ENCODE measurements at places on chromosomes 6 and 20.

DNA sequence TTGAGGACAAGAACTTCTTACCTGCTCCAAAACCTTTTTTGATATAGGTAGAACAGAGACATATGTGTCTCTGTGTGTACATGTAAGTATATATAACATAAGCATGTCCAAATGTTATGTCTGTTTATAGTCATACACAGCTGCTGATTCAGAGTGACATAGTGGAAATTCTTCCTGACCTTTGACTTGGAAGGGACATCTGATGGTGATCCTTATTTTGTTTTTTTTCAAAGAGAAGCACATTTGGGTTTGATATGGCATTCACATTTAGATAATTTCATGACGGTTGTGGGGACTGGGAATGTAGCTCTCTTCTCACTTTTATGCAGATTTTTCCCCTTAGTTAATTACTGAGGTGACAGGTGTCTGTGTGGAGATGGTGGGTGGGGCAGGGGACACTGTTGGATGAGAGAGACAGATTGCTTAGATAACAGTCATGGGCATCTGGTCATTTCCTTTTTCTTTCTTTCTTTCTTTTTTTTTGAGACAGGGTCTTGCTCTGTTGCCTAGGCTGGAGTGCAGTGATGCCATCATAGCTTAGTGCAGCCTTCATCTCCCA, 39.0 kb downstream of the FARS2 start:
- peak; percentile 5 for DNase-seq

DNA sequence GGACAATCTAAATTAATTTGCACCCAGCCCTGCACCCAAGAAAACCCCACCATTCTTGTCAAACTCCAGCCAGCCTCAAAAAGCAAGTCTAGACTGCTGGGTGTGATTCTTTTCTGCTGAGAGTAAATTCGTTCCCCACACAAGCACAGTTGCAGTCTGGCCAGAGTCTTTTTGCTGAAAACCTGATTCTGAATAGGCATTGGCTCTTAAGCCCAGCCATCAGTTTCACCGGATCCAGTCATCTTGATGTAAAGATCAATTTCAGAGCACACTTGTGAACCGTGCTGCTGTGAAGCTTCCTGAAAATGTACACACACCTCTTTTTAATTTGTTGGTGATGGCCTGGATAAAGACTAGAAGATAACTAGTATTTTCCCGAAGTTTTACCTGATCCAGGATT, 159.4 kb upstream of the GGTLC1 start:
- no peak for DNase-seq

GRCh38 chr6:25061289-25061936, 125.7 kb upstream of the RIPOR2 start:
- no peak for DNase-seq

GRCh38 chr20:40438161-40438830, 250.7 kb downstream of the MAFB start:
- DNase-seq, result no peak

GRCh38 chr6:55212156-55212555, 37.8 kb downstream of the HCRTR2 start:
- no peak for DNase-seq

DNA sequence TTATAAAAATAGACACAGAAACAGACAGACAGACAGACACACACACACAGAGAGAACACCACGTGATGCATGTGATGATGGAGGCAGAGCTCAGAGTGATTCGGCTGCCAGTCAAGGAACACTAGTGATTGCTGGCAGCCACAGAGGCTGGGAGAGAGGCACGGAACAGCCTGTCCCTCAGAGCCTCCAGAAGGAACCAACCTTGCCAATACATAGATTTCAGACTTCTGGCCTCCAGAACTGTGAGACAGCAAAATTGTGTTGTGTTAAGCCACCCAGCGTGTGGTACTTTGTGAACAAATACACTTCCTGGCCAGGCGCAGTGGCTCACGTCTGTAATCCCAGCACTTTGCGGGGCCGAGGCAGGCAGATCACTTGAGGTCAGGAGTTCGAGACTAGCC, 9.5 kb upstream of the PARD6B start:
- no peak for DNase-seq

GRCh38 chr20:36644032-36644705, 1.8 kb downstream of the SLA2 start:
- no peak for DNase-seq

GRCh38 chr6:7825986-7826385, 84.6 kb downstream of the TXNDC5 start:
- DNase-seq, result no peak

DNA sequence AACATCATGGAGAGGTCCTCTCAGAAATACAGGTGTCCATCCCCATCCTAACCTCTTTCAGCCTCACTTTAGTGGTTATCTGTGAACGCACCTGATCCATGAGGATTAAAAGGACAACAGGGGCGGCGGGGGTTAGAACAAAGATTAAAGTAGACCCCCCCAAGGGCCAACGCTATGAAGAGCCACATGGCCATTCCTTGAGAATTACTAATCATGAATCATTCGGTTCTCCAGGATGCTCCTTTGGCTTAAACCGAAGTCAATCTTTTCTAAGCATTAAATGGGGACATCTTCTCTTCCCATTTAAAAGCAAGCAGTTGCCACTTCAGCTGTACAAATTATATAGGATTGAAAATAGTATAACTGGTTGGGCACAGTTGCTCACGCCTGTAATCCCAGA, 212.4 kb downstream of the GMPR start:
- no peak for DNase-seq

DNA sequence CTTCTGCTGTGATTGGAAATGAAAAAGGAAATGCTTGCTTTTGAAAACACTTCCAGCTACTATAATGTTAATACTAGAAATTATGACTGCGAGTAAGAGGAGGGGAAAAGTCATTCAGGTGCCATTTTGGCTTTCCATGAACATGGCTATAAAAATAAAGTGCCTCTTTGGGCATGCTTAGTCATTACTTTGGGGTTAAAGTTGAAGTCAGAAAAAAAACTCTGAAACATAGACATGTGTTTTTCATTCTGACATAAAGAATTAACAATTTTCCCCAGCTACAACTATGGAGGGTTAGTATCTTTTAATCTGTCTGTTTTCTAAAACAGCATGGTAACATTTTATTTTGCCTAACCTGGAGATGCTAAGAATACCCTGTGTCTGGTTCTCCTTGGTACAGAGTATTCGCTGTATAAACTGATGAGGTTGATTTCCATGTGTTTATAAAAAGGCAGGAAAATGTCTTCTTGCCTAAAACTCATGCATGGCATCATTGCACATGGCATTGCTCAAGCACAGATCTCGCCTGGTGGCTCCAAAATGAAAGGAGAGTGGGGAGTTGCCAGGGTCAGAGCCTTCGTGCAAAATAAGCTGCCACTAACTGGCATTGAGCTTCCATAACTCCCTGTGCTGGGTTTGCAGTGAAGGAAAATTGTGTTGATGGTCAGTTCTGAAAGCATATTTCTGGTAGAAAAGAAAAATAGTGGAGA, 188.9 kb downstream of the KCNQ5 start:
- DNase-seq, result no peak

DNA sequence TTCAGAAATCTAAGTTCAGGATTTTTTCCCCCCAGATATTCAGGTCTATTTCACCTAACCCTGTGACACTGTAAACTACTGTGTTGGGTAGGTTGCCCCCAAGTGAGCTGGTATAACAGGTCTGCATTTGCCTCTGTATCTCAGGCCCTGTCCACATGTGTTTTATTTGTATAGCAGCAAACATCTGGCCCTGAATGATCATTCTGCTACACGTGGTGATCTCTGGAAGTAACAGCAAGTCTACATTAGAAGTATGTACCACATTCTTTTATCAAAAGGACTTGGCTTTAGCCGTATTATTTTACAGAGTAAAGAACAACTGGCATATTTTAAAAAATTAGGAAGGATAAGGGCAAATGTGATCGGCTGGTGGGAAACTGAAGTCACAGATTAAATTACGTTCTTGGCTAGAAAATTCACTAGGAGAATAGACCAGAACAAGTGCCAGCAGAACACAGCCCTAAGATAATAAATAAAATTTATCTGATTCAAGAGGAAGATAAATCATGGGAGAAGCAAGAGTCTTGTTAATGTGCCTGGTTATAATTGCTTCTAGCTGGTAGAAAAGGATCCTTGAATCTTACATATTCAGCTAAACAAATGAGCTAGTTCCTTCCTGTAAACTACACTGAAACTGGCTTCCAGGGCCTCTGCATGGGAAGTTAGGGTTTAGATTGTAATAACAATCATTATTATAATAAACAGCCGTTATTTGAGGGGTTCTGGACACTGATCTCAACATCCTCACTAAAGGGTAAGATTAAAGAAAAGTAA, 192.1 kb downstream of the SAMD5 start:
- no peak for DNase-seq

DNA sequence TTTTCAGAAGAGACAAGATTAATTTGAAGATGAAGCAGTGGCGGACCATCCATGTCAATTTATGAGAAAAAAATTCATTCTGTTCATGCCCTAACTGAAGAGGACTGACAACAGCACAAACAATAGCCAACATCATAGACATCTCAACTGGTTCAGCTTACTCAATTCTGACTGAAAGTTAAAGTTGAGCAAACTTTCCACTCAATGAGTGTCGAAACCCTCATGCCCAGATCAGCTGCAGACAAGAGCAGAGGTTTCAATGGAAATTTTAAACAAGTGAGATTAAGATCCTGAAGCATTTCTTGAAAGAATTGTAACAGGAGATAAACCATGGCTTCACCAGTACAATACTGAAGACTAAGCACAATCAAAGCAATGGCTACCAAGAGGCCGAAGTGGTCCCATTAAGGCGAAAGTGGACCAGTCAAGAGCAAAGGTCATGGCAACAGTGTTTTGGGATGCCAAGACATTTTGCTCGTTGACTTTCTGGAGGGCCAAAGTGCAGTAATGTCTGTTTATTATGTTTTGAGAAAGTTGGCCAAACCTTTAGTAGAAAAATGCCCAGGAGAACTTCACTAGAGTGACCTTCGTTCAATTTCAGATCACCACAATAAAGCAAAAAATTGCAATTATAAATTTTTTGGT, 6.1 kb upstream of the SFT2D1 start:
- peak; percentile 66 for DNase-seq

GRCh38 chr6:38567436-38567835, 72.3 kb downstream of the BTBD9 start:
- peak; percentile 7 for DNase-seq

GRCh38 chr6:124963416-124963785, 1.2 kb downstream of the RNF217 start:
- DNase-seq, result peak; percentile 28

GRCh38 chr20:52405417-52405816, 213.8 kb upstream of the ZFP64 start:
- peak; percentile 58 for DNase-seq

DNA sequence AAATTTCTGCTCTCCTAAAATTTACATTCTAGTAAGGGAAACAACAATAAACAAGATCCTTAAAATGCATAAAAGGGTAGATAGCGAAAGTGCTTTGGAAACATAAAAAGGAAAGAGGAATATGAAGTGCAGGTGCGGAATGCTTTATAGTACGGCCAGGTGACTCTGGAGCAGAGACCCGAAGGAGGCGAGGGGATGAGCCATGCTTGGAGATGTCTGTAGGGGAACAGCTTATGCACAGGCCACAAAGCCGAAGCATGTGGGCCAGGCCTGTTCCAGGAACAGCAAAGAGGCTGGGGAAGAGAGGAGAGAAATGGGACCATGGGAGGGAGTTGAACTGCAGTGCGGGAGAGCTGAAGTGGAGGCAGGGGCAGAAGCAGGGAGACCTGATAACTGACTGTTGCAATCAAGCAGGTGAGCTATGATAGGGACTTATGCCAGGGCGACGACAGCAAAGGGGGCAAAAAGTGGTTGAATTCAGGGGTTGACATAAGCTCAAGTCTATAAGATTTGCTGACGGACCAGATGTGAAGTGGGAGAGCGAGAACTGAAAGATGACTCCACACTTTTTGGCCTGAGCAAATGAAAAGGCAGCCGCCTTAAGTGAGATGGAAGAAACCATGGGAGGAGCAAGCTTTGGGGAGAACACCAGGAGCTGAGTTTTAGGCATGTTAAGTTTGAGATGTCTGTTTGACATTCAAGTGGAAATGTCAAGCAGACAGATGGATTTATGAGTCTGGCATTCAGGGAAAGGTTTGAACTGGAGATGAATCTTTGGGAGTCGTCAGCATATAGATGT, 83.1 kb downstream of the CNBD2 start:
- no peak for DNase-seq

DNA sequence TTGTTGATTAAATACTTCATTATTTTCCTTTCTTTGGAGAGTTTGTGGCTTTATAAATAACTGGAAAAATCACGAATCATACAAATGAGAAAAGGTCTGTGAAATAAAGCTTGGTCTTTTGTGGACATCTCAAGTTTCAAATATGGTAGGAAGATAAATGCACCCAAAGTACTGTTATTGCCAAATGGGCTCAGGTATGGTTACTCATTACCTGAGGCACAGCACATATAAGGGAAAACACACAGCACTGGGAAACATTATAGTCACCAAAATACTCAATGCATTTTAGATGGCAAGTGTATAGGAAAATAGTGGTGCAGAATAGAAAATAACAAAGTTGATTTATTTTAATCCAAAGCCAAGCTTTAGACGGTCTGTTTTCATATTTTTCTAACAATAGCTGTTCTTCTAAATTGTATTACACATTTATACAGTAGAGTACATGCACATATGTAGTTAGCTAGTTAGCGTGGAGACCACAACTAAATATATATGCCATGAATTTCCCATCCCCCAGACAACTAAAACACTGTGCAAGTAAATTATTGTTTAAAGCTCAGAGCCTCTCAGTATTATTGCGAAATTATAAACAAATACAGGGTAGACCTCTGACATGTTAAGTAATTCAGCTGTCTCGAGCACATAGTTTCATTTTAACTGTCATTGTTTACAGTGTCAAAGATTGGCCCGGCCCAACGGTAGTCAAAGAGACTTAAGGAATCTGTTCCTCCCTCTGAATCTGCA, 336.0 kb downstream of the SYNE1 start:
- no peak for DNase-seq
